ENCODE measurements at places on chromosomes 1 and 21. TPM values are rescaled to one million over a fixed set of nuclear protein-coding genes. Genes with fewer than 3 reads are reported as not detected.

SLAMF7 gene
- total RNA-seq: not detected

VANGL2 gene
- total RNA-seq: not detected

PLEKHN1 gene
- not detected for total RNA-seq

MAP3K21 gene
- total RNA-seq: 1.5 TPM

RGSL1 gene
- total RNA-seq: not detected

PRKACB gene
- 6.7 TPM for total RNA-seq

MYOM3 gene
- 0.13 TPM for total RNA-seq

SHISAL2A gene
- not detected for total RNA-seq

GJA9 gene
- total RNA-seq: not detected

CRP gene
- total RNA-seq: not detected

LRRC39 gene
- not detected for total RNA-seq

SEMA4A gene
- 0.49 TPM for total RNA-seq

TINAGL1 gene
- total RNA-seq: 1.1 TPM

CCDC185 gene
- 0.47 TPM for total RNA-seq

SLC5A9 gene
- total RNA-seq: not detected

REN gene
- total RNA-seq: not detected

TNNI3K gene
- not detected for total RNA-seq

OR6N1 gene
- total RNA-seq: not detected

HNRNPCL2 gene
- total RNA-seq: not detected

Data from MG63 (cell line).